ENCODE measurements at places on chromosomes 7 and 10. TPM values are rescaled to one million over a fixed set of nuclear protein-coding genes. Genes with fewer than 3 reads are reported as not detected.

Gene CUBN
- total RNA-seq: 1.4 TPM

Gene STEAP1
- 8.5 TPM for total RNA-seq

Gene C10orf53
- total RNA-seq: not detected

Gene PHKG1
- total RNA-seq: 0.36 TPM

Gene APBB1IP
- not detected for total RNA-seq

Gene ZNF735
- total RNA-seq: not detected

Gene TSPAN12
- 10.7 TPM for total RNA-seq

Gene CALHM2
- total RNA-seq: 13.0 TPM

Gene COPS6
- 127 TPM for total RNA-seq

Gene MRC1
- 8.8 TPM for total RNA-seq

Gene TAS2R5
- 0.94 TPM for total RNA-seq

Gene PDZD7
- total RNA-seq: 0.27 TPM

Gene MKI67
- total RNA-seq: 8.1 TPM

Gene DKK1
- 86.2 TPM for total RNA-seq

Gene SHTN1
- 3.4 TPM for total RNA-seq

Gene GPR26
- not detected for total RNA-seq

Gene HOXA2
- 0.85 TPM for total RNA-seq

Gene FEZF1
- not detected for total RNA-seq

Gene RNF133
- total RNA-seq: 0.72 TPM

Gene SPDYE16
- not detected for total RNA-seq

Gene SPAM1
- total RNA-seq: not detected

Gene DDC
- not detected for total RNA-seq

Gene CTTNBP2
- total RNA-seq: not detected

Gene ACTL6B
- not detected for total RNA-seq

Gene HYAL4
- total RNA-seq: under 0.01 TPM

Gene LRIT1
- not detected for total RNA-seq

Gene NPTX2
- total RNA-seq: 1.3 TPM

Gene CDHR1
- total RNA-seq: not detected

Gene OR13A1
- total RNA-seq: not detected

Gene C10orf67
- total RNA-seq: not detected

Gene PRSS2
- total RNA-seq: not detected

Gene TUBAL3
- total RNA-seq: 0.18 TPM

Gene SUN1
- 122 TPM for total RNA-seq

Gene GPR141
- not detected for total RNA-seq

Gene FGL2
- total RNA-seq: 3.1 TPM

Gene SFTPD
- not detected for total RNA-seq

Gene INPP5A
- total RNA-seq: 27.1 TPM

Gene GNG11
- 146 TPM for total RNA-seq

Gene GARIN1A
- 0.28 TPM for total RNA-seq

Gene CLDN3
- total RNA-seq: 0.09 TPM

Gene AGMO
- not detected for total RNA-seq

Gene SPDYE2
- not detected for total RNA-seq

Gene CYP2C19
- not detected for total RNA-seq

Gene GIMAP8
- 60.6 TPM for total RNA-seq

Gene PLPP4
- total RNA-seq: 11.0 TPM

Gene CDK14
- 24.1 TPM for total RNA-seq

Gene EIF4H
- total RNA-seq: 398 TPM

Gene ACHE
- 0.18 TPM for total RNA-seq
